ENCODE measurements at places on chromosomes 2 and 18.
A peak's percentile ranks its signal among the peaks of the same experiment; 100 is the strongest.

- no peak for DNase-seq
These were observed 24.8 kb upstream of the PTMA start for GRCh38 chr2:231683292-231684235.

GRCh38 chr2:24375349-24376087 lies 15.2 kb upstream of the ITSN2 start:
- DNase-seq: no peak

DNA sequence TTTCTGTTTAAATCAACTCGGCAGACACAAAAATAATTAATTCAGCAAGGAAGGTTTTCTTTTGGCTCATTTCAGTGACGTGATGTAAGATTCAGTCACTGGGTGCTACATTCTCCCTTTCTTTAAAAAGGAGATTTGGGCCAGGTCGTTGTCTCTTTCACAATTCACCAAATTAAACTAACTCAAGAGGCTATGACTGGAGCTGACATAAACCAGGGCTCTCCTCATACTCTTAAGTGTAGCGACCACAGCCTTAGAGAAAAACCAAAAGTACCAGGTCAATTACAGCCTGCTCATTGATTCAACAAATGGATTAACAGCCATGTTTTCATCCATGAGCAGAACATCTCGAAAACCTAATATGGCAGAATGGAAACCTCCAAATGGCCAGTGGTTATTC lies 85.7 kb downstream of the PAX3 start:
- no peak for DNase-seq

DNA sequence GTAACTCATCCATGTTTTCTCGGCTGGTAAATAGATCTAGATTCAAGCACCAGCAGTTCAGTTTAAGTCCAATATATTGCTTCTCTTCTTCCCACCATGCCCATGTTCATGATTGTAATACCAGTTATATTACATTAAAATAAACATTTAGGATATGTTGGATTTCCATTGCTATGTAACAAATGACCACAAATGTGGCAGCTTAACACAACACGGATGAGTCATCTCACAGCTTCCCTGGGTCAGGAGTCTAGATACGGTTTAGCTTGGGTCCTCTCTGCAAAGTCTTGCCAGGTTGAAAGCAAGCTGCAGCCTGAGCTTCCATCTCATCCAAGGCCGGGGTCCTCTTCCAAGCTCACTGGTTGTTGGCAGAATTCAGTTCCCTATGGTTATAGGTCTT lies 39.4 kb upstream of the SMAD2 start:
- DNase-seq: no peak

DNA sequence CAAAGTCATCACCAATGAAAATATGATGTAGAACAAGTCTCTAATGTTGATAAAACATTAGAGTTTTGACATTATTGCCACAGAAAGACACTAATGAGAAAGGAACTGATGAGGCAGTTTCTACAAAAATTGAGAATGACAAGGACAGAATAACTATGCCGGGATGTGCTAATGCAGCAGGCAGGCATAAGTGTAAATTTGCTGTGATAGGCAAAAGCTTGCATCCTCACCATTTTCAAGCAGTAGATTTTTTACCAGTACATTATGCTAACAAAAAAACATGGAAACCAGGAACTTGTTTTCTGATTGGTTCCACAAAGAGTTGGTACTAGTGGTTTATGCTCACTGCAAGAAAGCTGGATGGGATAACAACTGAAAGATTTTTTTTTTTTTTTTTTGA lies 715.5 kb upstream of the LRRTM4 start:
- DNase-seq: no peak

GRCh38 chr2:150907466-150907865 lies 354.2 kb downstream of the RBM43 start:
- no peak for DNase-seq

GRCh38 chr2:112643488-112643887 lies 2.3 kb upstream of the SLC20A1 start:
- no peak for DNase-seq

DNA sequence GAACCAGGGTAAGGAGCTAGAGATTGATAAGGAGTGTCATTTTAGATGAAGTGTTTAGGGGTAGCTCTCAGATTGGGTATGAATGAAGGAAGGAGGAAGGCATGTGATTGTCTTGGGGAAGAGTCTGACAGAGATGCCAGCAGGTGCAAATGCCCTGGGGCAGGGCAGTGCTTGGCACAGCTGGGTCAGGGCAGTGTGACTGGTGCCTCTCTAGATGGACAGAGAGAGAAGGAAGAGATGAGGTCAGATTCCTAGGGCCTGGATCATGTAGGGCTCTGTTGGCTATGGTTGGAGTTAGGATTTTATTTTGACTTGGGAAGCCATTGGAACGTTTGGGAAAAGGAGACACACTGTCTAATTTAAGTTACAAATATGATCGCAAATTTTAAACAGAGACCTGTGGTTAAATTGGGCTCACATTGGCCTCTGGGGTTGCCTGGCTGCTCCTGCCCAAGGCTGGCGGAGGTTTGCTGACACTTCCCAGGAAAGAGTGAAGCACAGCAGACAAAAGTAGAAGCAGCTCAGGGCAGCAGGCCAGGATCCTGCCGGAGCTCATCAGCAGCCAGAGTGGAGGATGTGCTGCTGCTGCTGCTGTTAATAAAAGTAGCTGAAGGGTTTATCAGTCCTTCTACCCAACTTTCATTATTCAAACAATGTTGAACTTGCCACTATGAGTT lies 32.7 kb upstream of the FHL2 start:
- no peak for DNase-seq

- no peak for DNase-seq
These were observed 372.4 kb downstream of the ALK start for GRCh38 chr2:29549069-29549380.

DNA sequence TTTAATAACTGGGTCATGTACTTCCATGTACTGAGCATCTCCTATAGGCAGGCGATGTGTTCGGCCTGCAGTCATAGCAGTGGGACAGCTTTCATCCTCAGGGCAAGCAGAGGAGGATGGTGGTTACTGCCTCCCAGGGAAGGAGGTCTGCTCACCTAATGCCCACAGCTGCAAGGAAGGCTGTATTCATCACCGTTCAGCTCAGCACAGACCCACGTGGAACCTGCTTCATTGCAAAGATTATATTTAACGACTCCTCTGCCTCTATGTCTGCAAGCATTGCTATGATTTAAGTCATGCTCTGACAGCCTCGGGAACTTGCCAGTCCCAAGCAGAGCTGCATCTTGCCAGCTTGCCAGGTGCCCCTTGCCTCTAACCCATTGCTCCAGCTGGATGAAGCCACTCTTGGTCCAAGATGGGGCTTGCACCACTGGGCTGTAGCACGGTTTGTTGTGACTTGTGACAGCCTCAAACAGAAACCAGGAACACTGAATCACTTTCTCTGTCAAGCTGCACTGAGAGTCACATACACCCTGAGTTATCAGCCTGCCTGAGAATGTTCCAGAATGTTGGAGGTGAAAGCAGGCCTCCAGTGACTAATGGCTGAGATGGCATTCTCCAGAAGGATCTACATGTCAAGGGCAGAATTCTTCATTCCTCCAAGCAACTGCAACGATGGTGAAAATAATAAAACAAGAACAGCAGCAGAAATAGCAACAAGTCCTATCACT lies 651.1 kb upstream of the ID2 start:
- DNase-seq: no peak

DNA sequence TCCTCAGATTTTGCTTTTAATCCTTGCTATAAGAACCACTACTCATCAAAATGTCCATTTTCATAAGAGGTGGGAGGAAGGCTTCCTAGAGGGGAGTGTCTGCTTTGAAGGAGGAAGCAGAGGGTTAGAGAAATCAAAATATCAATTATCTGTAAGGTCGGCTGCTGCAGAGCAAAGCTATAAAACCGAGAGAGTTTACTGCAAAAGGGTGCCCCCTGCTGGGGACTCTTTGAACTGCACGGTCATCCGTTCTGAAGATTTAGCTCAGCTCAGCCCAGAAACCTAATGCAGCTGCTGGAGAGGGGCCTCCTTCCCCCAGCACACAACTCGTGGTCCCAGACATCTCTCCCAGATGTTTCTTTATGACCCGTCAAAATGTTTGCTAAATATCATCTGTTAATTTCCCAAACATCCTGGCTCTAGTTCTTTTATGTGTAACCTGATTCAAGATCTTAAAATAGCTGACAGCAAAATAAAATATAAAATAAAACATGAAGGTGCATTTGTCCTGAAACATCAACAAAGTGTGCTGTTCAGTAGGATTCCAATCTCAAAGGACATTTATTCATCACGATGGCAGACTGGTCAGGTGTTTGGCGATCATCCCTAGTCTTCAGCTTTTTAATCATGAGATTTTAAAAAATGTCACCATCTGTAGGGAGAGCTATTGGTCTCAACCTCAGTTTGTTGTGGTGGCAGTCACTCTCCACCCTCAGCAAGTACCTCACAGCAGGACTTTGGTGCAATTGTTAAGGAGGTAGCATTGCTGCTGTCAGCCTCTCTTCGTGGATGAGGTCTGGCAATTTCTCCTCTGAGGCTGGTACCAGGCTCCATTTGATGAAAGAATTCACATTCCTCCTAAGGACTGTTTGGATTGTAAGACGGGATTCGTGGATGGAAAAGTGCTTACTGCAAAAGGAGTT lies 185.9 kb downstream of the MTX2 start:
- DNase-seq: peak; percentile 79

- DNase-seq: no peak
These were observed 462.6 kb downstream of the PTPRM start for GRCh38 chr18:8029731-8030130.

GRCh38 chr18:49630246-49630699 lies 68.4 kb downstream of the LIPG start:
- no peak for DNase-seq

- no peak for DNase-seq
These were observed 423.1 kb downstream of the FIGN start for GRCh38 chr2:163312713-163313112.

DNA sequence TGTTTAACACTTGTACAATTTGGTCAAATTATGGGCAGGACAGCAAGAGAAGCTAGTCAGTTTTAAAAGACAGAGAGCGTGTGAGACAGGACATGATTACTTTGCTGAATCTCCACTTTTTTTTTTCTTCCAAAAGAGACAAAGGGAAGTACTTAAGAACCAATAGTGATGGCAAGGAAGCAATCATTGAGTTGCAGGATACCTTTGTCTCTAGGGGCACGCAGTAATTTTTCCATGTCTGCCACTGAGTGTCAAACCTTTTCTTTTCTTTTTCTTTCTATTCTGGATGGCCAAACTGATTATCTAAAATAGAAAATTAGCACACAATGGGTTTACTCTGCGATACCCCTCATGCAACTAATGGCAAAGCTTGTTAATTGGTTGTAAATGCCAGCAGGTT lies 533.0 kb downstream of the PLCL1 start:
- no peak for DNase-seq

DNA sequence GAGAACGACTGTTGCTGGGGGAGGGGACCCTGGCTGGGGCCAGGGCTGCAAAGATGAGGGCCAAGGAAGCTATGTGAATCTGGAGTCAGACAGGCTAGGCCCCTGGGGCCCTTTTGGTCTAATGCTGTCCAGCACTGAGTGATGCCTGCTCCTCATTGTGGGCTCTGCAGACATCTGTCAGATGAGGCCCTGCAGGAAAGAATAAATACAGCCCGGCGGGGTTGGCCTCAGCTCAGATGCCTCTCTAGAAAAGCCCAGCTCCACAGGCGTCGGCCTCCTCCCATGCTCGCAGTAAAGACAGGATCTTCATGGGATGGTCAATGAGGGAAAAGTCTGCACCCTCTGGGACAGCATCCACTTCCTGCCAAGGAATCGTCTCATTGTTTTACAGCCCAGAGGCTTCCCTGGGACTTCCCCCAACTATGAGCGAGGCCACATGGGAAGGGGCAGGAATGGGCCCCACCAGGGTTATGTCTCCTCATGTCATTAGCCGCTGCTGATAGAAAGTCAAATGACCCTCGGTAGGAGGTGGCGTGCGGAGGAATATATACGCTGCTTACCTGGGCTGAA lies 125.8 kb upstream of the GLI2 start:
- no peak for DNase-seq

DNA sequence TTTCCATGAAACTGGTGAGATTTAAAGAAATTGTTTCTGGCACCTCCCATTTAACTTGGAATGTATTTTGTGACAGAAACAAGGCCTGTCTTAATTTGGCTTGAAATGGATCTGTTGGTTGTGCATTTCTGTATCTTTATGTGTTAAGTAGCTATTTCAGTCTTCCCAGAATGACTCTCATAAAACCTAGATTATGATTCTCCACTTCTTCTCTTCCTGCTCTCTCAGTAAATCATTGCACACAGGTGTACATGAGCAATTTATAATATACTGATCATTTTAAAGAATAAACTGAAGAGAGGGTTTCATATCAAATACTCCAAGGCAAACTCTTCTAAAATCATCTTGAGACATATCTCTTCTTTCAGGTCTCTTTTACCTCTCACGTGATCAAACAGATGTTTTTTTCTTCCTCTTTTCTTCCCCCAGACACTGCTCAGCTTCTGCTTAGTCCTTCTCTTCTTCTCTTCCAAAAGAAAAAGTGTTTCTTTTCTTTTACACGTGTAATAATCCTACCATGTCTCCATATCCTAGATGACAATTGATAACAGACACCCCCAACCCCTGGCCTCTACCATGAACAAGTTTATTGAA lies 112.0 kb downstream of the PPP1R1C start:
- no peak for DNase-seq

GRCh38 chr18:64322189-64322588 lies 173.3 kb upstream of the LINC00305 start:
- no peak for DNase-seq

DNA sequence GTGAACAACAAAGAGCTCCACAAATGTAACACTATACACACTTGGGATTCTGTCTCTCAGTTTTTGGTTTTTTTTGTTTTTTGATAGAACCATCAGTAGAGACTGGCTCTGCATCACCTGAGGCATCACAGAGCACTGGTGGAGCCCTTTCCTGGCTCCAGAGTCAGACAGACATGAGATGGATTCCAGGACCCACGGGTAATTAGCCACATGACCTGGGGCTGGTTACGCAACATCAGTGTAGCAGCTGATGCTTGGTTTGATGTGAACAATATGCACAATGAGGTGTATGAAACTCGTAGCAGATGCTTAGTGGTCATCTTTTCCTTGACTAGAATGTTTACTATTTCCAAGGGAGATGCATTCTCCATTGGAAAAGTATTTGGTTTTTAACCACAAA lies 40.7 kb downstream of the CMPK2 start:
- DNase-seq: no peak

- DNase-seq: no peak
These were observed 65.6 kb downstream of the ZFP36L2 start for GRCh38 chr2:43160778-43161177.

DNA sequence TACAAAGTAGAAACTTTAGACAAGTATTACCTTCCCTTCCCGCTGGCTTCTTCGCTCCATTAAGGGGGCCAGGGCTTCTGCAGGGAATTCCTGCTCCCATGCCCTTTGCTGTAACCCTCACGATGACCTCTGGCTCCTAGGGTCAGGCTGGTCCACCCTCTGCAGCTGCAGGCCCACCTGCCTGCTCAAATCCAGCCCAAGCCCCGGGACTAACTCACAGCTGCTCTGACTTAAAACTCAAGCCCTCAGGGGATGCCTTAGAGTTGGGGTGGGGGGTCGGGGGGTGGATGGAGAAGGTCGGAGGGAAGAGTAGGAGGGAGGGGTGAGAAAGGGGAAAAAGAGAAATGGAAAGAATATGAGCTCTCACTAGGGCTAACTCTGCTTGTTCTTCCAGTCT lies 4.9 kb downstream of the IGFBP5 start:
- DNase-seq: no peak
